Sigmoid colon (tissue), 7 donors: ENCODE measurements at places on chromosomes 3 and 15. TPM values are rescaled to one million over a fixed set of nuclear protein-coding genes. Genes with fewer than 3 reads are reported as not detected.

GRCh38 chr3:191169566-191169965, 29.5 kb upstream of the OSTN start:
- H3K4me3 ChIP-seq: no peak overlapping the region
- H3K36me3 ChIP-seq: no peaks in the 10 kb centered on the region
- no peaks in the 10 kb centered on the region for H3K27me3 ChIP-seq
- no peak for DNase-seq
- no peaks in the 10 kb centered on the region for H3K4me1 ChIP-seq

DNA sequence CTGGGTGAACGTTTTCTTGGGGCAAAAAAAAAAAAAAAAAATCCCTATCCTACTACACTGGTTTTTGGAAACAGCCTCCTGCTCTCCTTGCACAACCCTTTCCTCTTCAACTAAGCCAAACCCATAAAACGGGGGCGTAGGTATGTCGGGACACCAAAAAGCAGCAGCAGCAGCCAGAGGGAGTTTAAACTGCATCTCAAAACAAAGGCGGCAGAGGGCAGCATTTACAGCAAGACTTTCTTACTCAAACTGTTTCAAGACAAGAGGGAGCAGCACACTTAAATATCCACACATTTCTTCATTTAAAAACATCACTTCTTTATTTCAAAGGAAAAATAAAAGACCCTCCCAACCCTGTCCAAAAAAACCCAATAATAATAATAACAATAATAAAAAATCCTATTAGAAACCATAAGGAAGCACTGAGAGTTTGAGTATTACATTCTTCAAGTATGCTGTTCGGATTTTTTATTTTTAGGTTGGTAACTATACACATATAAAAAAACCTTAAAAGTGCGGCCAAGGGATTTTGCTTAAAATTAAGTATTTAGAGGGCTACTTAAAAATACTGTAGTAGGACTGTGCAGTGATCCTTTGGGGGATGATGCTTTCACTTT, 43.9 kb upstream of the PLXND1 start:
- H3K4me3 ChIP-seq: no peak overlapping the region
- H3K4me1 ChIP-seq: peaks cover 23% of the 10 kb centered on the region
- no peak overlapping the region for H3K27ac ChIP-seq

Gene SACM1L
- 38.5 TPM for total RNA-seq

DNA sequence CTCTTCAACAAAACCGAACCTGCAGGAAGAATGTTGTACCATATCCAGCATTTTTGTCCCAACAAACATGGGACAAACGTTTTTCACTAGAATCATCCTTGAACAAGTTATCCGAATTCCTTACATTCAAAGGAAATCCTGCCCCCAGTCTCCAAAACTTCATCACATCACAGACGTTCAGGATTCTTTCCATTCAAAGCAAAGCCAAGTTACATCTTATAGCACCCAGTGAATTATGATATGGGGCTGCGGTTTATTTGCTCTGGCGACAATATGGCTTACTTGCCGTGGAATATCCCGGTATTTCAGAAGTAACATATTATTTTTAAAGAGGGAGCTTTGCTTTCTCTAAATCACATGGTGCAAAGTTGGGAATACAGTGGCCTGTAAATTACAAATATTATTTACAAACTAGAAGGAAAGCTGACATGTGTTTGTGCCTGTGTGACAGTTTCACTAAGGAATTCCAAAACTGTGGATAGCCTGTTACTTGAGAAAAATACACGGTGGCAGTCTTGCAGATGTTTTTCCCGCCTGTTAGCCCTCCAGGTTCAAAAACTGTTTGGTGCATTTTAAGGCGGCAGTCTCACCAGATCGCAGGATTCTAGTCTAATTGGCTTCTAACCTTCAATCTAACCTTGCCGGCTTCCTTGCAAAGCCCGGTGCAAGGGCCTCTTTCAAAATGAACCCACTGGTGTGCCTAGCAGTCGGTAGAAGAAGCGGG, 736 bp upstream of the MBNL1 start:
- peak overlapping the region; percentile 98 for H3K27ac ChIP-seq
- H3K4me1 ChIP-seq: peaks cover 45% of the 10 kb centered on the region
- no peaks in the 10 kb centered on the region for H3K27me3 ChIP-seq
- no peak for DNase-seq
- H3K4me3 ChIP-seq: peak overlapping the region; percentile 85
- H3K36me3 ChIP-seq: no peaks in the 10 kb centered on the region

Gene TAGLN3
- total RNA-seq: 16.1 TPM

DNA sequence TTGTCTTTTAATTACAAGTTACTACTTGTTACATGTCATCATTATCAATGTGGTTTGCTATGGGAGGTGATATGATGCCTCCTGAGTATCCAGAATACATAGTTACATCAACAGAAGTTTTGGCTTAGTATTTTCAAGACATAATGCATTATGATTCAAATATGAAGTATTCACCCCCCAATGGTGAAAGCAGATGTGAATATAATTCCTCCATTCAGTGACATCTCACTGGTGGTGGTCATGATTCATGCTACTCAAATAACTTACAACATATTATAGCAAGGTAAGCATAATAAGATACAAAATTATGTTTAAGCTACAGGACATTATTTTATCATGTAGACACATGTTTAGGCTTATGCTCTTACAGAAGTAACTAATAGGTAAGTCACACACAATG, 34.9 kb upstream of the TTBK2 start:
- DNase-seq: no peak
- H3K36me3 ChIP-seq: peaks cover 97% of the 10 kb centered on the region
- no peak overlapping the region for H3K4me3 ChIP-seq
- no peak overlapping the region for H3K27ac ChIP-seq
- H3K4me1 ChIP-seq: no peaks in the 10 kb centered on the region

- no peak for DNase-seq
- no peak overlapping the region for H3K27ac ChIP-seq
- no peak overlapping the region for H3K4me3 ChIP-seq
- H3K4me1 ChIP-seq: peaks cover 19% of the 10 kb centered on the region
- no peaks in the 10 kb centered on the region for H3K27me3 ChIP-seq
Observed at GRCh38 chr3:169327546-169328356, 335.8 kb downstream of the MECOM start.

Gene SLC51B
- not detected for total RNA-seq

Gene TMEM42
- 12.0 TPM for total RNA-seq

GRCh38 chr15:51768018-51768417, 16.6 kb downstream of the TMOD2 start:
- no peak for DNase-seq
- no peaks in the 10 kb centered on the region for H3K4me1 ChIP-seq
- peaks cover 55% of the 10 kb centered on the region for H3K36me3 ChIP-seq
- no peak overlapping the region for H3K4me3 ChIP-seq

- no peak for DNase-seq
- no peaks in the 10 kb centered on the region for H3K36me3 ChIP-seq
- no peaks in the 10 kb centered on the region for H3K4me1 ChIP-seq
Observed at GRCh38 chr3:144775551-144775950, 803.9 kb downstream of the DIPK2A start.

- no peaks in the 10 kb centered on the region for H3K27me3 ChIP-seq
- H3K4me3 ChIP-seq: no peak overlapping the region
- no peak overlapping the region for H3K27ac ChIP-seq
- H3K36me3 ChIP-seq: no peaks in the 10 kb centered on the region
Observed at GRCh38 chr15:75021341-75021740, 2.0 kb upstream of the PPCDC start.

- no peak for DNase-seq
- H3K4me3 ChIP-seq: no peak overlapping the region
- no peak overlapping the region for H3K27ac ChIP-seq
- peaks cover 9% of the 10 kb centered on the region for H3K4me1 ChIP-seq
- no peaks in the 10 kb centered on the region for H3K36me3 ChIP-seq
Observed at GRCh38 chr15:80730387-80730786, 35.3 kb downstream of the ABHD17C start.

DNA sequence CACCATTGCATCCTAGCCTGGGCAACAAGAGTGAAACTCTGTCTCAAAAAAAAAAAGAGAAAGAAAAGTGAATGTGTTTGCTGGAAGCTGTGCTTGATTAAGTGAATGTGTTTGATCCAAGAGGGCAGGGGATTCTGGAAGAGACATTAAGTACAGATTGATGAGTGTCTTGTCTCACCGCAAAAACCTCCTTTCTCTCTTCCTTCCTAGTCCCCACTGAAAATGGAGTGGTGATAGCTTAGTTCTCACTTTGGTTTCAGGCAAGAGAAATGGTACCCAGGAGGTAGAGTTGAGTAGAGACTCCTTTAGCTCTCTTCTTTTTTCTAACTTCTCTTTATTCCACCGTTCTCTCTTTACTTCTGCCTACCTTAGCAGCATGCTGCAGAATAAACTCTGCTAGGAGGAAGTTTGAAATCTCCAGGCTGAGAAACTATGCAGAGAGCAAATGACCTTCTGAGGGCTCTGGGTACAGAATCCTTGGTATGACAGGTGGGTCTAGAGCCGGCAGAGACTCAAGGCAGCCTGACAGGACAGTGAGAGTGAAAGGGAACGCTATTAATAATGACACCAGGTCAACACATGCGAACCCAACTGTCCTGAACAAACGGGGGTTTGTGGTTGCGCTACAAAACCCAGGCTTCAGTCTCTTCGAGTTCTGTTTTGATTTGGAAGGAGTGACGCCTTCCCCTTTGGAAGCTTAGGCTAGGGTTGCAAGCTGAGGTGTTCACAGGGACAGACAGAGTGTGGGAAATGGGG, 74.9 kb downstream of the SMAD3 start:
- H3K4me3 ChIP-seq: no peak overlapping the region
- DNase-seq: peak; percentile 29
- no peaks in the 10 kb centered on the region for H3K27me3 ChIP-seq
- H3K4me1 ChIP-seq: peaks cover 95% of the 10 kb centered on the region
- H3K36me3 ChIP-seq: no peaks in the 10 kb centered on the region
- H3K27ac ChIP-seq: peak overlapping the region; percentile 84

DNA sequence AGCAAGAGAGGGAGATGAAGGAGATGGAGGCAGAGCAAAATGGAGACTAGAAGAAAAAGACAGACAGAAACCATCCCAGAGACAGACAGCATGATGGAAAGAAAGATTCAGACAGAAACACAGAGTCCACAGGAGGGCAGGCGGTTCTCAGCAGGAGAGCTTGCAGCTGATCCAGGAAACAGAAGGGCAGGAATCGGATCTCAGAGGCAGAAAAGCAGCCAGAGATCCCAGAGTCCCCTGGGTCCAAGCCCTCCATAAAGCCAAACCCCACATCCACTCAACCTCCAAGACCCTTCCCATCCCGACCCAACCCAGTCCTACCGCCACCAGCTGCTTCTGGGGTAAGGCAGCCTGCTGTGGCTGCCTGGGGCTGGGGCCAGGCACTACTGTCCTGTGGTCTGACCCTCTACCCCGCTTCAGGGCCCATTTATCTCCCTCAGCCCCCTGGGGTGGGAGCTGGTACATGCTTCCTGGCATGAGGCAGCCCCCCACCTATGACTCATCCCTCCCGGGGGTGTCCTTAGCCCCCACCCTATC, at the start of gene UCN2:
Gene UCN2 (minus strand): TSS at position 400 of the 537 bp plus-strand sequence. CDS start 657 bp downstream, outside the sequence.
- no peaks in the 10 kb centered on the region for H3K36me3 ChIP-seq
- no peak within 1 kb of the TSS for H3K4me3 ChIP-seq
- no peak within 1 kb of the TSS for H3K27ac ChIP-seq
- H3K4me1 ChIP-seq: peaks cover 29% of the 10 kb centered on the region
- H3K27me3 ChIP-seq: no peaks in the 10 kb centered on the region
- DNase-seq: no peak

Gene SUCNR1
- total RNA-seq: 0.16 TPM

Gene SLCO2A1
- 6.1 TPM for total RNA-seq

GRCh38 chr15:32668942-32669341, 27.4 kb downstream of the SCG5 start:
- H3K27ac ChIP-seq: no peak overlapping the region
- H3K27me3 ChIP-seq: no peaks in the 10 kb centered on the region
- H3K36me3 ChIP-seq: no peaks in the 10 kb centered on the region
- H3K4me3 ChIP-seq: no peak overlapping the region

DNA sequence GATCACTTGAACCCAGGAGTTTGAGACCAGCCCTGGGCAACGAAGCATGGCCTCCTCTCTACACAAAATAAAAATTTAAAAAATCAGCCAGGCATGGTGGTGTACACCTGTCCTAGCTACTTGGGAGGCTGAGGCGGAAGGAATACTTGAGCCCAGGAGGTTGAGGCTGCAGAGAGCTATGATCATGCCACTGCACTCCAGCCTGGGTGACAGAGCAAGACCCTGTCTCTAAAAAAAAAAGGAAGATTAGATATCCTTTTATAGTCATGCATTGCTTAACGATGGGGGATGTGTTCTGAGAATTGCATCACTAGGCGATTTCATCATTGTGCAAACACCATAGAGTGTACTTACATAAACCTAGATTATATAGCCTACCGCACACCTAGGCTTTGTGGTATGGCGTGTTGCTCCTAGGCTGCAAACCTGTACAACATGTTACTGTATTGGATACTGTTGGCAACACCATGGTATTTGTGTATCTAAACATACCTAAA, 12.6 kb downstream of the ALAS1 start:
- H3K36me3 ChIP-seq: peaks cover 100% of the 10 kb centered on the region
- no peaks in the 10 kb centered on the region for H3K4me1 ChIP-seq
- no peaks in the 10 kb centered on the region for H3K27me3 ChIP-seq
- no peak overlapping the region for H3K27ac ChIP-seq
- no peak for DNase-seq

DNA sequence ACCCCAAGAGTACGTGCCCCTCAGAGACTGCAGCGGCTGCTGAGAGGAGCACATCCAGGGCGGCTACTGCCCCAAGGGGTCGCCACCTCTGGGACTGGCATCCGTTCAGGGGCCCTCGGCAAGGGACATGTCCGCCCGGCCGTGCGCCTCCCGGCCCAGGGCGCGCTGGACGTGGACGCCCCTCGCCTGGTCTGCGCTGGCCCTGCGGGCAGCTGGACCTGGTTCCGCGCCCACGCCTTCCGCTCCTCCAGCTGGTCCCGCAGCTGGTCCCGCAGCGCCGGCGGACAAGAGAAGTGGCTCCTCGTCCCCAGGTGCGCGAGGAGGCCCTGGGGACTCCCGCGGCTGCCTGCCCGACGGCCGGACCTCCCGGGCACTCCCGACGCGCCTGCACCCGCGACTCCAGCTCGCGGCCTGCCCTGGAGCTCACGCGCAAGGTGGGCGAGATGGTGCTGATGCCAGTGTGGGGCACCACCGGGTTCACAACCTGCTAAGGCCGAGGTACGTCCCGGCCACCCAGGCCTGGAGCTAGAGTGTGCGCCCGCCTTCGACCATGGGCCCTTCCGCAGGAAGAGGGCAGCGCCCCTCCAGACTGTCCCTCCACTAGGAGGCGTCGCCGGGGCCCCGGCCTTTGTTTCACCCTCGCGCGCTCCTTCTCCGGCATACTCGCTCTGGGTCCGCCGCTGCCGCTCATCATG, 14.4 kb upstream of the GP9 start:
- no peak overlapping the region for H3K27ac ChIP-seq
- H3K36me3 ChIP-seq: no peaks in the 10 kb centered on the region

Gene PRKAR2A
- total RNA-seq: 64.5 TPM

Gene CPLX3
- not detected for total RNA-seq

Gene RPUSD3
- 46.0 TPM for total RNA-seq

Gene CRYBG3
- total RNA-seq: 47.4 TPM

- H3K27me3 ChIP-seq: no peaks in the 10 kb centered on the region
- H3K4me1 ChIP-seq: peaks cover 6% of the 10 kb centered on the region
- H3K36me3 ChIP-seq: no peaks in the 10 kb centered on the region
- H3K4me3 ChIP-seq: no peak overlapping the region
Observed at GRCh38 chr3:145906301-145906700, 254.7 kb downstream of the PLOD2 start.

Gene SIAH2
- total RNA-seq: 23.5 TPM

Gene GRM2
- total RNA-seq: not detected
